Caco-2 (cell line): ENCODE measurements at places on chromosomes 6 and 20. TPM values are rescaled to one million over a fixed set of nuclear protein-coding genes. Genes with fewer than 3 reads are reported as not detected.

GRCh38 chr6:12439296-12439695 is 149.1 kb downstream of the EDN1 start:
- no peak overlapping the region for H3K27ac ChIP-seq
- H3K27me3 ChIP-seq: no peaks in the 10 kb centered on the region
- DNase-seq: no peak
- H3K4me3 ChIP-seq: no peak overlapping the region
- H3K36me3 ChIP-seq: no peaks in the 10 kb centered on the region

DNA sequence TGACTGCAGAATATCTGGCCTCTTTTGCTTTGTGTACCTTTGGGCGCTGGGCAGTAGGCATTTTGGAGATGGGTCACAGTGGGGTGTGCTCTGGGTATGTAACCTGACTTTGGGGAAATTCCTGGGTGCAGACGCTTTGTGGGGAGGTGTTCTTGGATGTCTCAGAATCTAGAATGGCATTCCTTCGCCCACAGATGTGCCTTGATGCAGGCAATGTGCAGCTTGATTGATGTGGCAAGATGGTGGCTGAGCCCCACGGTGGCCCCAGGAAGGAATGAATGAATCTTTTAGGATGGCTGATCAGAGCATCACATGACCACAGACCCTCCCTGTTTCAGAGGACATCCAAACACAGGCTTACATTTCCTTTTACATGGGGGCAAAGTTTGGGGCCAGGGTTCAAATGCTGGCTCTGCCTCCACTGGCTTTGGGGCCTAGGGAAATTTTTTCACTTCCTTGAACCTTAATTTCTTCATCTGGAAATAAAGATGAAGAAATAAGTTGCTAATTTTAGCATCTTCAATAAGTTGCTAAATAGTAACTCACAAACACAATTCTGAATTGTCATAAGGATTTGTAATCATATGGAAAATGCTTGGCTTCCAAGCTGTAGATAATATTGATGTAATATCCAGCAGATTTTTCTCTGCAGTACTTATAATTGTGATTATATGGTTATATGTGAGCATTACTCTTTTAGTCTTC is 5.6 kb downstream of the PPP1R16B start:
- H3K27me3 ChIP-seq: peaks cover 7% of the 10 kb centered on the region
- no peaks in the 10 kb centered on the region for H3K36me3 ChIP-seq
- H3K27ac ChIP-seq: no peak overlapping the region
- H3K4me1 ChIP-seq: no peaks in the 10 kb centered on the region
- no peak overlapping the region for H3K4me3 ChIP-seq

The NKX2-2 gene
- total RNA-seq: not detected in 2 replicates

The TMEM244 gene
- not detected in 2 replicates for total RNA-seq

GRCh38 chr6:40760887-40761286 is 173.7 kb upstream of the LRFN2 start:
- H3K4me3 ChIP-seq: no peak overlapping the region
- H3K36me3 ChIP-seq: no peaks in the 10 kb centered on the region
- DNase-seq: no peak
- H3K27ac ChIP-seq: no peak overlapping the region

- no peaks in the 10 kb centered on the region for H3K36me3 ChIP-seq
- H3K27ac ChIP-seq: peak overlapping the region; percentile 96
- no peaks in the 10 kb centered on the region for H3K27me3 ChIP-seq
- DNase-seq: no peak
Measured at GRCh38 chr20:34956751-34957472, 1.2 kb downstream of the MYH7B start.

The PRRT1 gene
- 2.0 and 3.6 TPM in 2 replicates for total RNA-seq

DNA sequence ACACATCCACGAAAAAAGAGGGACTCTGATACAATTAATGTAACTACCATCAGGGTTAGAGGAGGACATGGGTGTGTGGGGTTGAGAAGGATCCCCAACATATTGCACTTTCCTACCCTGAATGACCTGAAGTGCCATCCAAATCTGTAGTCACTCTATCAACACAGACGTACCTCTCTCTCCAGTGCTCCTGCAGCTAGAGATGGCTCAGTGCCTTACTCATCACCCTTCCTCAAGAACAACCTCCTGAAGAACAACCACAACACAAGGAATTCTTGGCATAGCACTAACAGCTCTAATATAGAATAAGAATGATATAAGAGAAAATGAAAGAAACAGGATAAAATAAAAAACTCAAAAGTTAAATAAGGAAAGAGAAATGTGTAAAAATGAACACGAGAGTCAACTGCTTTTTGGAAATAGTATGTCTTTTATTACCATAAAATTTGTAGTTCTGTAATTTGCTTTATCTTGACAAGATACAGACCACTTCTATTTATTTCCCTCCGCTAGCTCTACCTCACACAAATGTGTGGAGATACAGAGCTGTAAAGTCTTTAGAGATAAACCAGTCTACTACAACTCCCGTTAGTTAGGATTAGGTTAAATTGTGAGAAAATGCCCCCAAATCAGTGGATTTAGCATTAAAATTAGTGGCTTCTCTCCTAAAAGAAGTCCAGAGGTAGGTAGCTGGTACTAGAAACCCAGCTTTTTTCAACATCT is 63.9 kb downstream of the REV3L start:
- H3K4me3 ChIP-seq: no peak overlapping the region
- no peak overlapping the region for H3K27ac ChIP-seq
- no peak for DNase-seq
- no peaks in the 10 kb centered on the region for H3K36me3 ChIP-seq
- no peaks in the 10 kb centered on the region for H3K4me1 ChIP-seq

DNA sequence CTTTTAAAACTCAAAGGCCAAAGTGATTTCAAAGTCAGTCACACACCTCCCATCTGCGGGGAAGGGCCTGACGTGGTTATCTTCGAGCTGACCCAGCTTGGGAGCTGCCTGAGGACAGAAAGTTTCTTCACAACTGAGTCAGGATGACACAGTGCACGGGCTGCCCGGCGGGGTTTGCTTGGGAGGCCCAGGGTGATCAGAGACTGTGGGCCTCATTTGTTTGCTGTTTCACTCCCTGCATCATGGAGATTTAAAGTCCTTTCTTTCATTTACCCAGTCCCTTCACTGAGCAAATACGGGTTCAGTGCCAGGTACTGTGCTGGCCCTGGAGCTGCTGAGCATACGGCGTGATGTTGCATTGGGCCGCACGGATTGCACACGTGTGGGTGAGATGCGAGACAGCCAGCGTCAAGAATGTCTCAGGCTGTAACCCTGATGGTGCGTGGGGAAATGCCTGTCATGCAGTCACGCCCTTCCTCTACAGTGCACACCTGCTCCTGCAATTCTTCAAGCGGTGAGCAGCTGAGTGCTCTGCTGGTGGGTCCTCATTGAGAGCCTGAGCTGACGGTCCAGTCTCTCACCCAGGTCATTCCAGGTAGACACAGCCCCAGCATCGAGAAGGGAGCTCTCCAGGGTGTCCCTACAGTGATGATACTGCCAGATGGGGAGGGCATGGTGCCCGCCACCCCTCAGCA is 82.7 kb upstream of the PMEPA1 start:
- H3K4me3 ChIP-seq: no peak overlapping the region
- H3K27ac ChIP-seq: no peak overlapping the region
- DNase-seq: no peak
- no peaks in the 10 kb centered on the region for H3K36me3 ChIP-seq

The ZNF512B gene
- 40.0 and 47.9 TPM in 2 replicates for total RNA-seq

DNA sequence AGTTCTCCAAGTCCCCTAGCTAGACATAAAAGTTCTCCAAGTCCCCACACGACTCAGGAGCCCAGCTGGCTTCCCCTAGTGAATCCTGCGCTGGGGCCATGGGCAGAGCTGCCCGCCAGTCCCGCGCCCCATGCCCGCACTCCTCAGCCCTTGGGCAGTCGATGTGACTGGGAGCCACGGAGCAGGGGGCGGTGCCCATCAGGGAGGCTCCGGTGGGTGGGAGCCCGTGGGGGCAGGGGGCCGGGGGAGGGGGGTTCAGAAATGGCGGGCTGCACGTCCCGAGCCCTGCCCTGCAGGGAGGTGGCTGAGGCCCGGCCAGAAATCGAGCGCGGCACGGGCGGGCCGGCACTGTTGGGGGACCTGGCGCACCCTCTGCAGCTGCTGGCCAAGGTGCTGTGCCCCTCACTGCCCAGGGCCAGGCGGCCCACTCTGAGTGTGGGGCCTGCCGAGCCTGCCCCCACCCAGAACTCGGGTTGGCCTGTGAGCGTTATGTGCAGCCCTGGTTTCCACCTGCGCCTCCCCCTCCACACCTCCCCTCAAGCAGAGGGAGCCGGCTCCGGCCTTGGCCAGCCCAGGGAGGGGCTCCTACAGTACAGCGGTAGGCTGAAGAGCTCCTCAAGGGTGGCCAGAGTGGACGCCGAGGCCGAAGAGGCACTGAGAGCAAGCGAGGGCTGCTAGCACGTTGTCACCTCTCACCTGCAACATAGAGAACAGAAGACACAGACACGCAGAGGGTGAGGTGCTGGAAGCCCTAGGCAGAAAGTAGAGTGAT is 11.4 kb downstream of the GSTA5 start:
- no peak overlapping the region for H3K4me3 ChIP-seq
- no peak overlapping the region for H3K27ac ChIP-seq
- H3K27me3 ChIP-seq: no peaks in the 10 kb centered on the region
- no peak for DNase-seq

The BHLHE23 gene
- 0.49 and 0.95 TPM in 2 replicates for total RNA-seq

GRCh38 chr6:14799928-14800327 is 445.9 kb upstream of the JARID2 start:
- no peaks in the 10 kb centered on the region for H3K4me1 ChIP-seq
- H3K36me3 ChIP-seq: no peaks in the 10 kb centered on the region
- no peaks in the 10 kb centered on the region for H3K27me3 ChIP-seq
- H3K4me3 ChIP-seq: no peak overlapping the region

- no peak overlapping the region for H3K27ac ChIP-seq
- no peak for DNase-seq
Measured at GRCh38 chr6:56048601-56049000, 173.2 kb upstream of the BMP5 start.

- peaks cover 6% of the 10 kb centered on the region; the same call in 1 of the 2 replicates for H3K4me1 ChIP-seq
- H3K36me3 ChIP-seq: no peaks in the 10 kb centered on the region
- H3K27ac ChIP-seq: no peak overlapping the region
- H3K4me3 ChIP-seq: no peak overlapping the region
- DNase-seq: no peak
Measured at GRCh38 chr6:33820784-33821520, 17.1 kb upstream of the MLN start.

The RNF217 gene
- 0.09 and 0.39 TPM in 2 replicates for total RNA-seq

GRCh38 chr6:81792826-81793225 is 40.3 kb upstream of the TENT5A start:
- DNase-seq: no peak
- no peaks in the 10 kb centered on the region for H3K27me3 ChIP-seq
- H3K4me3 ChIP-seq: no peak overlapping the region
- no peak overlapping the region for H3K27ac ChIP-seq

GRCh38 chr6:134744301-134744700 is 205.6 kb downstream of the ALDH8A1 start:
- no peak overlapping the region for H3K27ac ChIP-seq
- no peaks in the 10 kb centered on the region for H3K36me3 ChIP-seq
- no peaks in the 10 kb centered on the region for H3K27me3 ChIP-seq
- no peaks in the 10 kb centered on the region for H3K4me1 ChIP-seq

DNA sequence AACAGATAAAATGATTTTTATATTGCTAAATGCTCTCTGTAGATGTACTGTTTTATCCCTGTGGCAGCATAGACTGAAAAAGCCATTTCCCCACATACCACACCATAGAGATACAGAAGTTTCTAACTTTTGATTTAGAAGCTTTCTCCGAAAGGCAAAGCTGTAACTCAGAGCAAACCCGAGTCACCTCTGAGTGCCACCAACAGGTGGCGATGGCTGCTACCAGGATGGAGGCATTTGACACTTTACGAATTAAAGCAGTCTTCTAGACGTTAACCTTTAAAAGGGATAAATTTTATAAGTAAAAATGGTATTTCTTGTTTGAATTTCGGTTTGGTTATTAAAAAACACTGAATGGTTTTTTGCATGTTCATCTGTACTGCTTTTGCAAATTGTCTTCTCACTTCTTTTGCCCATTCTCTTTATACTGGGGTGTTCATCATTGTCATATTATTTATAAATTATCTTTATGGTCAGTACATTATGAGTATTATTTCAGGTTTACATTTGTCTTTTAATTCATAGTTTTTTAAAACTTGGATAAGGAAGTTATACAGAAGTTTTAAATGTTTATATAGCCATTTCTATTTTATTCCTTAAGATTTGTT is 201.0 kb upstream of the CEP162 start:
- no peak overlapping the region for H3K4me3 ChIP-seq
- peak; percentile 53 for DNase-seq
- H3K27me3 ChIP-seq: no peaks in the 10 kb centered on the region
- no peak overlapping the region for H3K27ac ChIP-seq
- no peaks in the 10 kb centered on the region for H3K36me3 ChIP-seq
- no peaks in the 10 kb centered on the region for H3K4me1 ChIP-seq

The PDE10A gene
- total RNA-seq: 3.4 and 3.6 TPM in 2 replicates

DNA sequence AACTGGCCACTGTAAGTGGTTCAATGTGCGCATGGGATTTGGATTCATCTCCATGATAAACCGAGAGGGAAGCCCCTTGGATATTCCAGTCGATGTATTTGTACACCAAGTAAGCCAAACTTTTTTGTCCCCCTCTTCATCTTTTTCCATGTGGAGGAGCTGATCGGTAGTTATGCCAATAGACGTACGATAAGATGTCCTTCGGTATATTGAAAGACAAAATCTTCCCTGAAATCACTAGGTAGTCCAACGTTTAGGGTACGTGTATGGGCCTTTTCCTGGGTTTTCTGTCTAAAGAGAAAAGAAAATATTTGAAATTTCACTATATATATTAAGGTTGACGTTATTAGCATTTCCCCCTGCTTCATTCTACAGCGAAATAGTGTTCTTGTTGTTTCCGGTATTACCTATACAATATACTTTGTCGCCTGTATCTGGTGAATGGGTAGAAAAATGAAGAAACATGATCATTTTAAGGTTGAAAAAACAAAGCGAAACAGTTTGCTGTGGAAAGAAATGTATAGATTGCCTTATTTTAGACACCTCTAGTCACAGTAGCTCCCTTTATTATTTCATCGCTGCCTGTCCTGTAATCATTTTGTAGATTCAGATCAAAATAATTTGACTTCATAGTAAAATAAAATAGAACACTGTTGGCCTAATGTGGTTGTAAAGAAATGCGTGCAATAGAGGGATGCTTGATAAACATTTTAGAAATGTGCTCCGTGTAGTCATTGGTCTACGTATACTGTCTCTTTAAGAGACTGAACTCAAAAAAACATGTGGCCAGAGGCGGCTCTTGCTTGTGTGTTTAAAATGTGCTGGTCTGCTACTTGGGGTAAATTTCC is 1.5 kb downstream of the LIN28B start:
- no peaks in the 10 kb centered on the region for H3K36me3 ChIP-seq
- 0 out of 2 replicates have a peak, but pooled peaks cover 6% of the 10 kb centered on the region for H3K4me1 ChIP-seq
- no peaks in the 10 kb centered on the region for H3K27me3 ChIP-seq
- DNase-seq: no peak

DNA sequence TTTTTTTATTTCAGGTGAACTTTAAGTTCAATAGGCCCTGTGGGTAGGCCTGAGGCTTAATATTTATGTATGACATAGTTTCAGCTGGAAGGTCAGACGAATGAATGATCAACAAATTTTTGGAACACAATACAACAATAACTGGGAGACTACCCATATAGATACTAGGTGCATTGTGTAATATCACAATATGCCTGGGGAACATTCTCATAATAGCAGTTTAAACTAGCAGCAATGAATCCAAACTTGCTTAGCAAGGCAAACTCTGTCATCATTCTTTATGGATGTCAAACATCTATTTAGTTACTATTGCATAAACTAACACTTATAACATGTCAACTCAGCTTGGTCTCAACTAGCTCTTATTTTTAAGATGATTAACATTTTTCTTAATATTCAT is 49.3 kb downstream of the ELOVL4 start:
- no peaks in the 10 kb centered on the region for H3K4me1 ChIP-seq
- no peaks in the 10 kb centered on the region for H3K36me3 ChIP-seq
- DNase-seq: no peak

The AVP gene
- not detected in 2 replicates for total RNA-seq

The CYP21A2 gene
- total RNA-seq: not detected in 2 replicates
